Tibial artery (tissue), 4 donors: ENCODE measurements at places on chromosomes 6 and 20.

DNA sequence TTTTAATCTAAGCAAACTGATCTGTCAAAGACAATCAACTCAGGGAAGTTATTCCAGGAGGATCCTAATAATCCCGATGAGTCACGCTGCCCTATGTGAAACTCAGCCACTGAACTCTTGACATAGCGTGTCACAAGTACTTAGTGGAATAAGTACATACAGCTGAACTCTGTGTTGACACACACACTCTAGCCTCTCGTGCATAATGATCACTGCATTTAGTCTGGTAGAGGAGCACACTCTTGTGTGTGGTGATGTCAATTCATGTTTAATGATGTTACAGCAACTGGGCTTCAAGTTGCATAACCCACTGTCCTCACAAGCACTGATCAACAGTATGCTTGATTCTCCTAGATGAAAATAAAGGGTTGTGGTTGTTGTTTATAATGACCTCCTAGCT lies 148.3 kb downstream of the HACE1 start:
- no peak for DNase-seq
- H3K27ac ChIP-seq = no peak overlapping the region
- no peak overlapping the region for H3K4me3 ChIP-seq
- no peaks in the 10 kb centered on the region for H3K36me3 ChIP-seq

DNA sequence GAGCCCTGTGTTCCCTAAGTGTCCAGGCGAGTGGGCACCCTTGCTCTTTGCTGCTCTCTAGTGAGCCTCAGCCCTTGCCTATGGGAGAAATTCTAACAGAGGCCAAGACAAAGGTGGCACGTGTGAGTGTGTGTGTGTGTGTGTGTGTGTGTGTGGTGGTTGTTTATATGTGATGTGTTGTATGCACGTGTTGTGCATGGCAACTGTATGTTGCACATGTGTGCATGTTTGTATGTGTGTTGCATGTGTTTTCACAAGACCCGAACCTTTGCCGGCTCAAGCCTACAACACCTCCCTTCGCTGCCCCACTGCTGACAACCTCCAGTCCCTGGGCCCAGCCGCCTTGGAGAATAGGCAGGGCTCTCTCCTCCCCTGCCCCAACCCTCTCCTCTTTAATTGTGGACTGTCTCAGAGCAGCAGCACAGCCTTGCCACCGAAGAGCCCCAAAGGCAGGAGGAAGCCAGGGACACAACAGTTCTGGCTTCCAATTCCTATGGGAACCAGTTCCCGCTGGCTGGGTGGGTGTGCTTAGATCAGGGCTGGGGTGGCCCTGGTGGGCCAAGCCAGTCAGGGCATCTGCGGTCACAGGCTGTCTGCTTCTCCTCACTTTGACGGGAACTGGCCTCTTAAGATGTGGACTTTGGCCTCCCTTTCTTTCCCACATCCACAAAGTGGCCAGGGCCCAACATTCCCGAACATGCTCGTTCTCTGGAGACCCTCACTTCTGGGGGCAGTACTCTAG lies 2.7 kb downstream of the KCNK16 start:
- peak overlapping the region; percentile 33 for H3K27ac ChIP-seq
- no peak for DNase-seq
- H3K27me3 ChIP-seq = no peaks in the 10 kb centered on the region
- H3K4me1 ChIP-seq = no peaks in the 10 kb centered on the region

- H3K4me1 ChIP-seq = no peaks in the 10 kb centered on the region
- H3K27me3 ChIP-seq = no peaks in the 10 kb centered on the region
- H3K27ac ChIP-seq = no peak overlapping the region
- H3K4me3 ChIP-seq = no peak overlapping the region
- DNase-seq = no peak
- no peaks in the 10 kb centered on the region for H3K36me3 ChIP-seq
Observed at GRCh38 chr6:107806691-107807090, 17.4 kb downstream of the SCML4 start.

DNA sequence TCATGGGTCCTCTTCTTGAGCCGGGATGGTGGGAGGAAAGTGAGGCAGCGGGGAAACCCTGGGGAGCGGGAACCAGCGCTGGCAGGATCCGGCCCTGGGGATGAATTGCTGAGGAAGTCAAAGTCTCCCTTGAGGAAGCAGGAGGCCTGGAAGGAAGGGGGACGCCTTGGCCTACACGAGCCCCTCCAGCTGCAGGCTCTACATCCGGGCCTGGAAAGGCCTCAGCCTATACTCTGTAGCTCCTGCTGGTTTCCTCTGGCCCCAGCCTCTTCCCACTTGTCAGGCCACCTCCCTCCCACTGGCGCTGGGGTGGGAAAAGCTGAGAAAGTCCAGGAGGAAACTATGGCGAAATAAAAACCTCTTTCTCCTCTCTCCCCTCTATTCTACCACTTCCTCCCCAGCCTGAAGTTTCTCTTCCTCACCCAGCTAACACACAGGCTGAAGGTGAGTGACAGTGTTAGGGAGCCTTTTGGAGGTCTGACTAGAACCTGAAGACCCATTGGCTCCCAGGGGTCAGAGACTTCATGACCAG lies 14.9 kb downstream of the TREML2 start:
- H3K4me1 ChIP-seq = no peaks in the 10 kb centered on the region
- H3K4me3 ChIP-seq = no peak overlapping the region
- no peak overlapping the region for H3K27ac ChIP-seq

GRCh38 chr6:159017757-159018559 lies 18.0 kb upstream of the RSPH3 start:
- no peak overlapping the region for H3K4me3 ChIP-seq
- DNase-seq = no peak
- no peaks in the 10 kb centered on the region for H3K36me3 ChIP-seq
- no peaks in the 10 kb centered on the region for H3K4me1 ChIP-seq

DNA sequence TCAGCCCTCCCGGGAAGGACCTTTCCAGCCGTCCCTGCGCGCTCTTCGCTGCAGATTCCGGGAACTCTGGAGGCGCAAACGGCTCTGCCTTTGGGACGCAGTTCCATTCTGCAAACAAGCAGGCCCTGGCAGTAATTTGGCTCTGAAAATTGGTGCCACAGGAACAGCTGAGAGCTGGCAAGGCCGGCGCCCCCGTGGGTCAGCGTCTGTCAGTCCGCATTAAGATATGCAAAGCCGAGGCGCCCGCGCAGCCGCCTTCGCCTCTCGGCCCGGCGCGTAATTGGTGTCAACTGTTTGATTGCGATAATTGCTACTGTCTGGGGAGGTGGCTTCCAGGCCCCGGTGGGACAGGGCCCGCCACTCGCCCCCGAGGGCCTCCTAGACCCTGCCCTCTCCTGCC lies 73.6 kb downstream of the NCR2 start:
- H3K27ac ChIP-seq = no peak overlapping the region
- no peak overlapping the region for H3K4me3 ChIP-seq
- no peak for DNase-seq
- peaks cover 11% of the 10 kb centered on the region for H3K4me1 ChIP-seq

- no peak overlapping the region for H3K4me3 ChIP-seq
- H3K36me3 ChIP-seq = no peaks in the 10 kb centered on the region
- DNase-seq = no peak
- no peaks in the 10 kb centered on the region for H3K4me1 ChIP-seq
- H3K27me3 ChIP-seq = no peaks in the 10 kb centered on the region
Observed at GRCh38 chr6:123509112-123509511, 127.6 kb downstream of the TRDN start.

DNA sequence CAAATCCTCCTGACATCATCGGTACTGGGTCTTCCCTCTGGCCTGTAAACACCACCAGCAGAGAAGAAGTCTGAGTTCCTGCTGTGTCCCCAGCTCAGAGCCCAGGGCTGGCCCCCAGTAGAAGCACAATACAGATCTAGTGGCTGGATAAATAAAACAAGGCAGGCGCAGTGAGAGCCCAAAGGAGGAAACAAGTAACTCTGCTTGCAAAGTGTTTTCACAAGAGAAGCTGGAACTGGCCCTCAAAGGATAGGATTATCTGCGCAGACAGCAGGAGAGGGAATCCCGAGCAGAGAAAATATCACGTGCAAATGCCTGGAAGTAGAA lies 205.1 kb downstream of the ZDHHC14 start:
- no peaks in the 10 kb centered on the region for H3K36me3 ChIP-seq
- H3K4me1 ChIP-seq = no peaks in the 10 kb centered on the region
- no peaks in the 10 kb centered on the region for H3K27me3 ChIP-seq
- DNase-seq = no peak
- H3K27ac ChIP-seq = no peak overlapping the region

- H3K27ac ChIP-seq = peak overlapping the region; percentile 74
- H3K4me1 ChIP-seq = peaks cover 63% of the 10 kb centered on the region
- H3K36me3 ChIP-seq = no peaks in the 10 kb centered on the region
Observed at GRCh38 chr20:57391439-57392301, 474 bp downstream of the RBM38 start.

DNA sequence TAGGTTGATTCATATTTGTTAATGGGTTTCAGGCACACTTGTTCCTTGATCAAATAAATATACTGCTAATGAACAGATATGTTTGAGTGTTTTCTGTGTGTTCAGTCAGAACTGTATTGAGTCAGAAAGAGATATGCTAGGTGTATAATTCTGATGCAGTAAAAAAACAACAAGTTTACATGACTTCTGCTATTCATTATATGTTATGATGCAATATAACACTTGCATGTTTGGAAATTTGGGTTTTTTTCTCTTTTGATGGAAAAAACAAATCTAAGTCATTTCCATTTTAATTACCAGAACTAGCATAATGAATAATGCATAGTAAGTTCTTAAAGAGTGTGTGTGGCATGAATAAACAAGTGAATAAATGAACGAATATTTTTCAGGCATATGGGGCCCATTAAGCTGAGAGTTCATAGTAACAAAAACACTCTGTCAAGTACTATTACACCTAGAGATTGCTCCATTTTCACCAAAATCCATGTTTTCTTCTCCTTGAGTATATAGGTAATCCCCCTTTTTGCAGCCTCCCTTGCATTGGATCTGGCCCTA lies 208.3 kb upstream of the NT5E start:
- no peaks in the 10 kb centered on the region for H3K36me3 ChIP-seq
- DNase-seq = no peak
- H3K4me3 ChIP-seq = no peak overlapping the region
- no peak overlapping the region for H3K27ac ChIP-seq

DNA sequence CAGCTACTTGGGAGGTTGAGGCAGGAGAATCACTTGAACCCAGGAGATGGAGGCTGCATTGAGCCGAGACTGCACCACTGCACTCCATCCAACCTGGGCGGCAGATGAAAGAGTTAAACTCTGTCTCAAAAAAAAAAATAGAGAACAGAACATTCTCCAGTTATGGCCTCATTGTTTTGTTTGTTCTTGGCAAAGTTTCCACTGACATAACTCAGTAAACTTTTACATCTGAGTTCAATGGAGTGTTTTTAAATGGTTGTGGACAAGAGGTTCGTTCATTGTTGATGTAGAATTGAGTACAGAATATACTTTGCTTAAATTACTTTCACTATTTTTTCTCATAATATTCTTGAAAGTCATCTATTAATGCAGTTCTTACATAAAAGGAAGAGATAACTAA lies 42.2 kb upstream of the IFNGR1 start:
- DNase-seq = no peak
- no peak overlapping the region for H3K4me3 ChIP-seq
- peaks cover 2% of the 10 kb centered on the region for H3K4me1 ChIP-seq

DNA sequence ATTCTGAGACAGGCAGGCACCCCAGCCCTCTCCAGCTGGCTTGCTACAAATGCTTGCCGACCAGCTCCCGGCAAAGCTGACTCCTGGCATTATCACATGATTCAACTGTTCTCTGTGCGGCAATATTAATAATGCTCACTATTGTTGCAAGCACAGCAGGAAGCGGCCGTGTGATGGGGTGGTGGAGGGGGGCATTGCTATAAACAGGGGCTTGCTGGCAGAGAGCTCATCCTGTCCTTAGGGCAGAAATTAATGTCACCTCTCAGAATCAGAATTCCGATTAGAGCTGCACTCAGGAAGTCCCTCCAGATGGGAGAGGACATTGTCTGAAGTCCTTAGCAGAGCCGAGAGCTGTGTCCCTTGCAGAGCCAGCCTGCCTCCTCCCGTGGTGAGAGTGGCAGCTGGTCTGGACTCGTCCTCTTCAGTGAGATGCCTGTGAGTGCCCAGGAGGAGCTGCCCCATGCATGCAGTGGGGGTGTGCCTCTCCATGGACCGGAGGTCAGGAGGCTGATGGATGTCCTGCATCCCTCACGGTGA lies 162.5 kb downstream of the CDH4 start:
- no peak overlapping the region for H3K27ac ChIP-seq
- H3K4me3 ChIP-seq = no peak overlapping the region
- H3K27me3 ChIP-seq = no peaks in the 10 kb centered on the region
- H3K36me3 ChIP-seq = no peaks in the 10 kb centered on the region
- H3K4me1 ChIP-seq = no peaks in the 10 kb centered on the region

DNA sequence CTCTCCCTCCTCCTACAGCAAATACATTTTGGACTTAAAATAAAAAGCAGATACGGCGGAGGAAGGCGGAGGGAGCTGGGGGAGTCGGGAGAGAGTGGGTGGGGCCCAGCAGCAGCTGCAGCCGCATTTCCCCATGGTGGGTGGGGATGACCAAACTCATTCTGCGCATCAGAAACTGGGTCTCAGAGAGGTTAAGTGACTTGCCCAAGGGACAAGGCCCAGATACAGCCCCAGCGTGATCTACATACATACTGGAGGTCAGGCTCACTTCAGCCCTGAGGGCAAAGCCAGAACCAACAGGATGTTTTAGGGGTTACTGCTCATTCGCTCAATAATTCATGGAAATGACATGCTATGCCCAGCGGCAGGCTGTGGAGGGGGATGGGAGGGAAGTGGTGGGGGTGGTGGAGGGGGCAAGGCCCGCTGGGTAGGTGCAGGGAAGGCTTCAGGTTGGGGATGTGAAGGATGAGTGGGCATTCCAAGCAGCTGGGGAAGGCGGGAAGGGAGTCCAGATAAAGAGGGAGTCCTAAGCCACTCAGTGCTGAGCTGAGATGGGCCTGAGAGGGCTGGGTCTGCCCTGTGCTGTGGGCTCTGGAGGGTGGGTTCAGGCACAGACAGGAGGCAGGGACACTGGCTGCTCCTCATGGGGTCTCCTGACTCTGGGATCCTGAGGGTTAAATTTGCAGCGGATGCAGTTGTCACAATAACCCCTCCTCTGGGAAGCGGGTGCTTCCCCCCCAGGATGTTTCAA lies 31.0 kb downstream of the DLGAP4 start:
- no peaks in the 10 kb centered on the region for H3K36me3 ChIP-seq
- no peak overlapping the region for H3K27ac ChIP-seq
- H3K27me3 ChIP-seq = no peaks in the 10 kb centered on the region
- no peak for DNase-seq

- no peak overlapping the region for H3K27ac ChIP-seq
- no peaks in the 10 kb centered on the region for H3K36me3 ChIP-seq
- peaks cover 66% of the 10 kb centered on the region for H3K27me3 ChIP-seq
- DNase-seq = no peak
- H3K4me3 ChIP-seq = no peak overlapping the region
- H3K4me1 ChIP-seq = no peaks in the 10 kb centered on the region
Observed at GRCh38 chr20:45993197-45993951, 15.3 kb upstream of the MMP9 start.

- no peak overlapping the region for H3K27ac ChIP-seq
- no peaks in the 10 kb centered on the region for H3K27me3 ChIP-seq
- H3K4me1 ChIP-seq = no peaks in the 10 kb centered on the region
- no peak for DNase-seq
Observed at GRCh38 chr6:8043221-8043620, 21.0 kb downstream of the BLOC1S5 start.
